Spleen (tissue), 13 donors: ENCODE measurements at places on chromosomes 16 and 17.

DNA sequence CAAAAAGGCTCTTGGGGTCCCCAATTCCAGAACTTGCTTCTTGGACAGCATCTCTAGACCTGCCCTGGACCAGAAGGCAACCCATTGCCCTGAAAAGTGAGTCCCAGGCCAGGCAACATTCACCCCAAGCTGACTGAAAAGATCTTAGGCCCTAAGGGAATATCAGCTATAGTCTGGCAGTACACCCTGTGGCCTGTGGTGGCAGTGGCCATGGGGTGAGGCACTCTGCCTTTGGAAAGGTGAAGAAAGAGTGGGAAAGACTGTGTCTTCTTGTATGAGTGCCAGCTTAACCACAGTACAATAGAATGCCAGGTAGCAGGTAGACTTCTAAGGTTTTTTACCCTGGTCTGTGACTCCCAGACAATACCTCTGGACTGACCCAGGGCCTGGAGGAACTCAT lies 564.5 kb downstream of the CDH8 start:
- DNase-seq = peak; percentile 37

- DNase-seq = no peak
These were observed 26.2 kb upstream of the RASL10B start for GRCh38 chr17:35705230-35705629.

DNA sequence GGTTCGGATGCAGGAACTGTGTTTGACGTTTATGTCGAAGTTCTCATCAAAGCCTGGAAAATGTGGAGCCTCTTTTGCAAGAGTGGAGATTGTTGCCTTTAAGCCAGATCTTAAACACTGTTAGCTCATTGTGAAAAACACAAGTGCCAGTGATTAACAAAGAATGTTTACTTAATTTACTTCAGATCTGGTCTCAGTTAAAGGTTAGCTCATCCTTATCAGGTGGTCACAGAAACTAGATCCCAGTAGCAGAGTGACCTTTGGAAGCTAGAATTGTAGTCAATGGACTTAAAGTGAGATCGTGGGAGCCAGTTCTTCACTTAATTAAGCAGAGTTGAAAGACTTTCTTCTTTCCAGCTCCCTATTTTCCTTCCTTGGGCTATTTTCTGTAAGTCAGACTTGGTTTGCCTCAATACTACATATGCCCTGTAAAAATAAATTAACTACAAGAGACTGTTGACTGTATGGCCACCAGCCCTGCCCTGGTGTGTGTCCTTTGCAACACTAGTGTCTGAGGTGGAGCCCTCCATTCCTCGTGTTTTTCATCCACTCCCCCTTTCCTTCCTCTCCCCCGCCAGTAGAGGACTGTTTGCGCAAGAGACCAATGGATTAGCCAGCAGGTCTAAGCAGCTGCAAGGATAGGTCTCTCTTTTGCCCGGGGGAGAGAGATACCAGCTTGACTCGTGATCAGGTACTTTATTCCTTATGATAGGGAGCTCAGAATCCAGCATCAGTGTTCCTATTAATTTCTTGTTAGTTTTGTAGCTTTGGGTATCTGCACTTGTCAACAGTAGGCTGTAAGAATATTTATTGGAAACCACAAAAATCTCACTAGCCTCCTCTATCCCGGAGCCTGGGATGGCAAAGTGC lies 20.2 kb downstream of the FBXO39 start:
- no peak for DNase-seq

DNA sequence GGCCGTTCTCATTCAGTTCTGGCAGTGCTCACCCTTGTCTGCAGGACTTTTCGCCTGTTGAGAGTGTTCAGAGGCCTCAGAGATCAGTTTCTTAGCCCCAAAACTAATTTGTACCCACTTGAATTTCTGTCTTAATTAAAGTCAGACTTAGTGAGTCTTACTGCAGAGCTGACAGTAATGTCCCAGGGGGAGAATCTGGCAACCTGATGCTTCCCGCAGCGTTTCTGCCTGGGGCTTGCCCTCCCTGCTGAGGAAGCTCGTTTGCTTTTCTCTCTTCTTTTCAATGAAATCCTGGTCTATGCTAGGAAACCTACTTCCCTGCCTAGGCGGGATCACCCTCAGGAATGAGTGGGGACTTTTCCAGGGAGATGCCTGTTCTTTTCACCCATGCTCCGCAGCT lies 25.3 kb downstream of the DBNDD1 start:
- DNase-seq = no peak

GRCh38 chr16:87330257-87330624 lies 13.0 kb upstream of the C16orf95 start:
- peak; percentile 49 for DNase-seq

- DNase-seq = no peak
These were observed 4.3 kb downstream of the C16orf87 start for GRCh38 chr16:46826631-46827030.

- DNase-seq = no peak
These were observed 6.0 kb downstream of the SLC7A6 start for GRCh38 chr16:68270353-68270752.
